ENCODE measurements at places on chromosomes 12 and 14.
A peak's percentile ranks its signal among the peaks of the same experiment; 100 is the strongest.

DNA sequence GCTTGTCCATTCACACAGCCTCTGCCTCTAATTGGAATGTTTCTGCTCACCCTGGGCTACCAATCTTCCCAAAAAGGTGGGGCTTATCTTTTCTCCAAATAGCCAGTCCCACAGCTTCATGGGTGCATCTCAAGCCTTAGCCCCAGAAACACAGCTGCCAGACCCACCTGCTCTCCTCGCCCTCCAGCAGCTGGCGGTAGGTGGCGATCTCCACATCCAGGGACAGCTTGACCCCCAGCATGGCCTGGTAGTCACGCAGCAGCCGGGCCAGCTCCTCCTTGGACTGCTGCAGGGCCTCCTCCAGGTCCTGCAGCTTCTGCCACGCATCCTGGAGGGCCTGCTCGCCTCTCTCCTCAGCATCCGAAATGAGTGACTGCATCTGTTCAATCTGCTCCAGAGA is 11.1 kb downstream of the KRT77 start:
- DNase-seq, result no peak

DNA sequence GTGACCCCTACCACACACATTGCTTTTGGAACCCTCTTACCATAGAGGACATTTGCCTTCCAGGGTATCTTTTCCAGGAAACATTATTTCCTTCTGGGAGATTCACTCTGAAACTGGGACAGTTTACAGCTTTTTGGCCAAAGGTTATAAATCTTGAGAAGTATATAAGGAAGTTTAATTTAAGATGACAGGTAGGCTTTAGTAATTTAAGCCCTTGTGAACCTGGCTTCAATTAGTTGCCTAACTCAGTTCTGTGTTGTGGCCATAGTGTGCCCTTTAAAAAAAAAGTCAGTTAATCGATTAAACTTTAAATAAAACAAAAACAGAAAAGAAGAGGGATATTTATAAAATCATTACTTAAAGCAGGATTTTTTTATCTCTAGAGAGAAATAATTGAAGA is 142.9 kb downstream of the NAV3 start:
- no peak for DNase-seq

DNA sequence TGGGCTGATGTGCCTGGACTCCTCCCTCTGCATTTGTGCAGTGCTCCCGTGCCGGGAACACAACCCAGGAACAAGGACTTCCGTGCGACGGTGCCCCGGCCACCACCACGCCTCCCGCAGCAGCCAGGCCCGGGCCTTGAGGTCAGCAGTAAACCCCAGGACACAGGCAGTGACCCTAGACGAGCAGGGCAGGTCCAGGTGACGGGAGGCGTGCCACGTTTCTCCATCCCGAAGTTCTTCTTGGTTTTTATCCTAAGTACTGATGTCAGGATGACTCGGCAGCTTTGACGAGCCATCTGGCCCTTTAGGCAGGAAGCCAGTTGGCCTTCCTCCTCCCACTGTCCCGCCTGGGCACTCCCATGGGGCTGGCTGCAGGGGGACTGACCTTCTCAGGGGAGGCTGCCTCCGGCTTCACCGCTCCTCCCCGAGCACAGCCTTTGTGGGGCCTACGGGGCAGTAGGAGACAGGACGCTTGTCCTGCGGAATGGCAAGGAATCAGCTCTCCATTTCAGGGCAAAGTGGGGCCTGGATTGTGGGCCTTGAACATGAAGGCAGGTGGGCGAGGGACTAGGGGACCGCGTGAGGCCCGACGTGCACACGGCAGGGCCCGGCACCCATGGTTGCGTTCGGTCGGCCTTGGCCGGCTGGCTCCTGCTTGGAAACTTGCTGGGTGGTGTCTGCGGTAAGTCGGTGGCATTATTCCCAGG is 94.1 kb downstream of the FBXL14 start:
- peak; percentile 69 for DNase-seq

GRCh38 chr14:87351007-87351406 is 642.0 kb downstream of the GALC start:
- no peak for DNase-seq

- no peak for DNase-seq
Observed at GRCh38 chr14:31243860-31244259, 36.3 kb upstream of the HECTD1 start.

DNA sequence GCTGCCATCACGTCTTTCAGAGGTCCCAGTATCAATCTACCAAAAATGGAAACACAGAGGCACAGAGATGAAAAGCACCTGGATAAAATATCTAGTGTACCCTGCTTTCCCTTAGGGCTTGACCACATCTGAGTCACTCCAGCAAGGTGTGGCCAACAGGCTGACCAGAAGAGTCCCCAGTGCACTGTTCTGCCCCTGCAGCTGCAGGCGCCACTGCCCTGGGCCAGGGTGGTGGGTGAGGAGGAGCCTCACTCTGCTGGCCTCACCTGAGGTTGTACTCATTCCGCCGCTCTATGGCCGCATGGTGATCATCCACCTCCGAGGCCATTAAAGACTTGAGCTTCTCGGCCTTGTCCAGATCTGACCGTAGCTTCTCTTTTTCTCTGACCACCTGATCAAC is 60.4 kb downstream of the NIN start:
- no peak for DNase-seq

DNA sequence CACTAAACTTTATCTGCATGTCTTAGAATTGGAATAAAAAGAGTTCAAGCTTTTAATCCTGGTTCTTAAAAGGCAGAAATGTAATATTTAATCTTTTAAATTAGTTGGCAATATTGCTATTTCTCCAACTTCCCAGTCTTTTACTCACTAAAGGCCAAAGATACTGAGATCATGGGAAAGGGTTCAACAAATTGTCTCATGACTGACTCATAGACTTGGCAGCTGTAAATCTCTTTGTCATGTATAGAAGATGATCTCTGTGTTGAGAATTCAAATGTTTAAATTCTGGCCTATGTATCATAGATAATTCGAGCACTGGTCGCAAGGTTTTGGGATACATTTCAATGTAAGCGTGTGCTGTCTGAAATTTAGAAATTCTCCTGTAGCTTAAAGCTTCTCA is 40.1 kb upstream of the STRAP start:
- DNase-seq, result peak; percentile 83

DNA sequence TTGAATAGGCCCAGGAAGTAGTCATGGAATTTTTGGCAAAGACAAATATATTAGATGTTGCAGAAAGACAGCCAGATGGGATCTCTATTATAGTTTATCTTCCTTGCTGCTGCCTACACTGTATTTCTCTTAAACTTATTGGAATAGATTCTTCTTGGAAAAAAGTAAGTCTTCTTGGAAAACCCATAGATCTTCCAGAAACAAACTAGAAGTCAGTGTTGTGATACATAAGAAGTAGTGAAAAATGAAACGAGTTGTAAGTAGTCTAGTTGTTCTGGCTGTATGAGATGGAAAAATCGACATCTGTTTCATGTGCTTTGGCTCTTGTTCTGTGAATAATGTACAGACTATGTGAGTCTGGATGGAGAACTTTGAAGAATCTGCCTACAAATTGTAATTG is 29.0 kb downstream of the GLIPR1L2 start:
- no peak for DNase-seq

- DNase-seq, result peak; percentile 95
Observed at GRCh38 chr12:2256453-2256852, 203.7 kb downstream of the CACNA1C start.

DNA sequence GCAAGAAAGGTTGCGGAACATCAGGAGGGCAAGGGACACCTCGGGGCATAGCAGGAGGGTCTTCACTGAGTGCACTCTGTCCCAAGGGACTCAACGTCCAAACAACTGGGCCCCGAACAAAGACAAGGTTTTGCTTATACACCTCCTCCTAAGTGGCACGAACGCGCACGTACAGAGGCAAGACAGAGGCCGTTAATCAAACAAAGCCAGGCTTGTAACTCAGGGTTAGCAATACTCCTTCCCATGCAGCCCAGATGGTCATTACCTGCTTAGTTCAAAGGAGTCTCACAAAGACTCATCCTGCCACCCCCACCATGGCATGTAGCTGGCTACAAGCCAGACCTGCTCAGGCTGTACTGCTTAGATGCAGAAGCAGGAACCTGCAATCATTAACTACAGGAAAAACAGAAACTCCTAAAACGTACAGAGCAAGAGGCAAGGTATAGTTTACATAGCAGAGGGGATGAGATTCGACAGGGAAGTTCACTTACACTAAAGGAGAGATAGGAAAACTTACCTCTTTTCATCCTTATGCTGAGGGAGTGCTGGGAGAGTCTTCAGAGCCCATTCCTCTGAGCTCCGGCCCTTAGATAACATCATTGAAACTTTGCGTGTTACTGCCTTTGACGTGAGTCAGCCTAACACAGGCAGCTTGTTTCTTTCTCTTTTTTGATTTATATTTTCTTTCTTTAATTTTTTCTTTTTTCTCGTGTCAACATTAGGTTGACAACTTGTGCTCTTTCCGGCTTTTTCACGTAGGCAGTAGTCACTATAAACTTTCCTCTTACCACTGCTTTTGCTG is 1319.1 kb downstream of the TMEM121 start:
- no peak for DNase-seq

DNA sequence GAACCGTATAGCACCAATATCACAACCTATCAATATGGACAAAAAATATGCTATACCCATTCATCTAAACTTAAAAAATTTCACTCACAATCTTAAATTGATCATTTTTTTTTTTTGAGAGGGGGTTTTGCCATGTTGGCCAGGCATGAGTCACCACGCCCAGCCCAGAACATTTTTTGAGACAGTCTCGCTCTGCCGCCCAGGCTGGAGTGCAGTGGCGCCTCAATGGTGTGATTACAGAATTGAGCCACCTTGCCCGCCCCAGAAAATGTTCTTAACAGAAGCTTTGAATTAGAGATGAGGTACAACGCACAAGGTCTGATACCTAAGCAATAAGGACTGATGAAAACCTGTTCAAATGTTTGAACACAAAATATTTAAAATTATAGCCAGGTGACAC is 15.8 kb upstream of the ATP5F1B start:
- DNase-seq, result no peak

DNA sequence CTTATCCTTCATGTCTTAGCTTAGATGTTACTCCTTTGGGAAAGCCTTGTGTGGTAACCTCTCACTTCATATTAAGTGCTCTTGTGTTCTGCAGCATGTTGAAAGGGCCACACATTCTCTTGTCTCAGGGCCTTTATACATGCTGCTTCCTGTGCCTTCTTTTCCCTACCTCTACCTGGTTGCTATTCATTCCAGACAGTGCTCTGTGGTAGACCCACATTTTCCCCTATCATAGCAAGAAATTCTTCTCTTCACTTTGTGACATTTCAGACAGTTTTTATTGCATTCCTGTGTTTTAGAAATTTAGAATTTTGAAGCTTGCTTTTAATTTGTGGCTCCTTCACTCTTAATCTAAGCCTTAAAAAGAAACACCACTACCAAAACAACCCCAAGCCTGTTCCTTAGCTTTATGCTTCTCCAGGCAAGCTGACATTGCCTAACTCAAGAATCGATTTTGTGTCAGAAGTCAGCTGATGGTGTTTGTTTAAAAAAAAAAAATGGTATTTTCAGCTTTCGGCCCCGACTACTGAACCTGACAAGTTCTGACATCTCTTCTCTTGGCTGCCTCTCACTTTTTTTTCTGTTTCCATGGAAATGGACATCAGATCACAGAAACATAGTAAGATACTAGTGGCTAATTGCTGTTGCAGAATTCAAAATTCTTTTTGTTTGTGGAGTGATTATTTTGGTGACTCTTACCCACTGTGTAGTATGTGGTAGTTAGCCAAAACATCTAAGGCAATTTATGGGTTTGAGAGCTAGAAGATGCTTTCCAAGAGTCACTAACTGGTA is 156.3 kb downstream of the NUBPL start:
- no peak for DNase-seq

DNA sequence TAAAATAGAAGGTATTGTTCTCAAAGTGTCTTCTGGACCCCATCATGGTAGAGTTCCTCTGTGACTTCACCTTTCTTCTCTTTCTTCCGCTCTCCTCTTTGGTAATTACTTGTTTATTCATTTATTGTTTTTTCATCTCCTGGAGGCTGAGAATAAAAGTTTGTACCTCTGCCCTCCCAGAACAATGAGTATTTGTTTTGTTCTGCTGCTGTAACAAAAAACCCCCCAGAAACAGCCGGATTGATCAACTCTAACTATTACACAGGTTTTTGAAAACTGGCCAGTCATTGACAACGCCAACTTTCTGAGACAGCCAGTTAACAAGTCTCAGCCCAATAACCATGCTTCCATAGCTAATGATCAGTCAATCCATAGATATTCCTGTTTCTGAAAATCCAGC is 8.2 kb upstream of the DICER1 start:
- DNase-seq, result no peak

GRCh38 chr14:24337824-24338175 is 2.0 kb downstream of the RIPK3 start:
- DNase-seq, result no peak

DNA sequence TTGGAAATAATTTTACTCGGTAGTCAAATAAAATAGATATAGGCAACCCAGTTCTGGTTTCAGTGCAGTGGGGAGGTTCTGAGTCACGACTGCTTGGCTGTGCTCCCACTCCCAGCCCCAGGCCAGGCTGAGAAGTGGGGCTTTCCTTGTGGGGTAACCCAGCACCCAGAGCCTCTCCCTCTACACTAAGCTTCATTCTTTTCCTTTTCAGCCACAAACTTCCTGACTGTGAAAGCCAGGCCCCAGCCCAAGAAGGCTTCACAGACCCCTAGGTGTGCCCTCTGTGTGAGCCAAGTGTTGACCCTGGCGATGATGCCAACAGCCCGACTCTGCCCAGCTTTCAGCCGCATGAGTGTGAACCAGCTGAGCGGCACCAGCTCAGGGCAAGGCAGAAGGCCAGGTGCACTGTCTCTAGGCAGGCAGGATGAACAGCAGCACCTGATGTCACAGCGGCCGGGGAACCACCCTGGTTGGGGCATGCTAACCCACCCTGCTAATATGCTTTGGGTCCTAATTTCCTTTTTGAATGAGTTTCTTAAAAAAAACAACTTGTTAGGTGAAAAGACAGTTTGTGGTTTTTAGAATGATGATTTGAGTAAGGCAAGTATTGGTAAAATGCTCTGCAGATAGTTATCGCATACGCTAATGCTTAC is 42.2 kb upstream of the ATP23 start:
- peak; percentile 78 for DNase-seq

GRCh38 chr14:41859336-41859735 is 252.7 kb downstream of the LRFN5 start:
- DNase-seq, result no peak

DNA sequence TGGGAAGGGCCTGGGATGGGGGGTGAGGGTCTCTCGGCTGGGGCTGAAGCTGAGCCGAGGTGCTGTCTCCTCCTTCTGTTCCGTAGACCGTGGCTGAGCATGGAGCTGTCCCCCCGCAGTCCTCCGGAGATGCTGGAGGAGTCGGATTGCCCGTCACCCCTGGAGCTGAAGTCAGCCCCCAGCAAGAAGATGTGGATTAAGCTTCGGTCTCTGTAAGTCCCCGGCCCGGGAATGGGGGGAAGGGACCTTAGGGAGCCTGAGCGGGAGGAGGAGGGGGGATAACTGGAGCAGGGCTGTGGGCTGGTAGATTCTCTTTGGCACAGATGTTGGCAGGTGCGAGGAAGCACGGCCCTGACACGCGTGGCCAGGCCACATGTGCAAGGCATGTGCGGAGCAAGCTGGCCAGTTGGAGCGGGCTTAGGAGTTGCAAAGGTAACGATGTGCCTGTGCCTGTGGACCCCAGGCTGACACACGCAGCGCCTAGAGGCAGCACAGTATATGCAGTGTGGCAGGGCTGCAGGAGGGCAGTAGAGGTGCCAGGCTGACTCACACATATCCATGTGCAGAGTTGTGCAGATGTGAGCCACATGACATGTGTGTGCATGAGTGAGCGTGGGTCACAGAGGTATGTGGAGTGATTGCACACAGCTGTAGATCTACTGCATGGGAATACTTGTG is 512 bp downstream of the PDE1B start:
- DNase-seq, result peak; percentile 21
